Activated CD4-positive, alpha-beta T cell treated with anti-CD3 and anti-CD28 coated beads, Interleukin-2, Interleukin-4, amounts not matched to agents 100 ng/mL and 50 ng/mL, durations not matched to agents 16 hours and 8 hours (primary cell): ENCODE measurements at places on chromosomes 11 and 22.
A peak's percentile ranks its signal among the peaks of the same experiment; 100 is the strongest.

DNA sequence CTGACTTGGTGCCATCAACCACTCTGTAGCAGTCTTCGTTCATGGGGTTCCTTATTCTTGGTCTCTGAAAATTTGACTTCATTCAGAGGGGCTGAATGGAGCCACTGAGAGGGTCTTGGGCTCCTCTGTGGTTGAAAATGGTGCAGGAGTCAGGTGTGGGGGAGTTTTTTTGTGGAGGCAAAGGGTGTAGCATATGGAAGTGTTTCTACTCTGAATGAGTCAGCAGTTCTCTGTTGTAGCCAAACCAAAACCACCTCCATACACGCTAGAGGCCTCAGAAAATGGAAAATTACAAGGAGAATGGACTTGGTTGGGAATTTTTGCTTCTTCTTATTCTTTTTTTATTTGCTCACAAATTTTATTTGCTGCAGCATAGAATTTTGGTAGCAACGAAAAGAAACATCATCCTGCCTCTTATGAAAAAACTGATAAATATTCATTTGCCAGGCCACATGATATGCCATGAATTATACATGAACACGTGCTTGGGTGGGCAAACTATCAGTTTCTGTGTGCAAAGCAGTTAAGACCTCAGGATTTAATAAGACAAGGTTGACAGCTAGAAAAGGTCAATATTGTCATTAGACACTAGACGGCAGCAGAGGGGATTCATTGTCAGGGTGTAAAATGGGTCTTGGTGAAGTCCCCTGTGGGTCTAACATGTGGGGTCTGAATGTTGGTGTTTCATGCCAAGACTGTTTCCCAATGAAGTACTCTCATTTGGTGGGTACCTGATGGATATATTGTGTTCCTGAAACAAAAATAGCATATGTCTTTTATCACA, 111.7 kb downstream of the MYO18B start:
- no peak for DNase-seq

DNA sequence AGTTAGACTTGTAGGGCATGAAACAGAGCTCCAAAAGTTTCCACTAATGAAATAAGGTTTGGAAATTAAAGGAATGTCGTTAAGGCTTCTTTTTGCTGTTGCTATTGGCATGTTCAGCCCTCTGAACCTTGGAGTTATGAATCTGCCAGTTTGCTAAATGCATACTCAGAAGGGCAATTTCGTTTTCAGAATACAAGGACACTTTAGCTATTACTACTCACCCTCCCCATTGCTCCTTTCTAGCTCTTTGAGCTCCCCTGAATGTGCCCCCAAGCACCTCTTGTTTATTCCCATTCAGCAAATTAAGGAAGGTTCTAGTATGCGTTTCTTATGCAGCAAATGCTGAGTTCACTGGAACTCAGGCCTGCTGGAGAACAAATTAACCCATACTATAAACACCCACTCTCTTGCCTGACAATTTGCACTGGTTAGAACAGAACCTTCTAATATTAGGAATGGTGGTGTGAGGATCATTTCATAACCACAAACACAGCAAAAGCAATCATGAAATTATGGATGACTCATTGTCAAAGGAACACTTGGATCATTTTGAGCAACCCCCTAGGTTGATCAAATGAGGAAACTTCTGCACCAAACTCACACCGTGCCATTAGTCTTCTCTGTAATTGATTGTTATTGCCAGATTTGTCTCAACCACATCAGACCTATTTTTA, 26.2 kb upstream of the LIN7C start:
- DNase-seq, result peak; percentile 32

GRCh38 chr11:123577081-123577598, 77.3 kb downstream of the SCN3B start:
- peak; percentile 69 for DNase-seq

DNA sequence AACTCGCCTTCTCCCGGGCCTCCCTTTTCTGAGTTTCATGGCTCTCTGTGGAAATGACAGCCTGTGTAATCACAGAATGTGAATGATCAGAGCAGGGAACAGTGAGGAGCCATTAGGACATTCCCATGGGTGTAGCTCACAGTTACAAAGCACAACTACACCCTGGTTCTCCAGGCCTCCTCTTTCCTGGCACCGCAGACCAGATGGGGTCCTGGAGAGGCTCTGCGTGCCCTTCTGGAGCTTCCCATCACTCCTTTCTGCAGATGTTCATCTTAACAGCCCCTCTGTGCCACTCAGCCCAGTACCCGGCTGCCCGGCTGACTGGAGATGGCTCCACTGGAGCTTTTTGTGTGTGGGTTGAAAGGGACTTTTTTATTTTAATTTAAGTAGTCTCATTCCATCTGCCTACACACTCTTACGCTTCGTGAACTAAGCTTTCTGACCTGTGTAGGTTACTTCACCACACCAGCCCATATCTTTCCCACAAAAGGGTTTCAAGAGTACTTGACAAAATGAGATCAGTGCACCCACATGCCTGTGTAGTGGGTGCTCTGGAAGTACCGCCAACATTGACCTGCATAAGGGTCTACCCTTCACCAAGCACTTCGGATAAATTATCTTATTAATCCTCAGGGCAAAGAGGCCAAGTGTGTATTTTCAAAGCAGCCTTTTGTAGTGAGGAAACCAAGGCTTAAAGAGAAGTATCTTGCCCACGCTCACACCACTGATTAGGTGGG, 29.8 kb downstream of the SREBF2 start:
- peak; percentile 71 for DNase-seq

- DNase-seq, result peak; percentile 61
These were observed 6.1 kb upstream of the CD82 start for GRCh38 chr11:44559207-44559939.

DNA sequence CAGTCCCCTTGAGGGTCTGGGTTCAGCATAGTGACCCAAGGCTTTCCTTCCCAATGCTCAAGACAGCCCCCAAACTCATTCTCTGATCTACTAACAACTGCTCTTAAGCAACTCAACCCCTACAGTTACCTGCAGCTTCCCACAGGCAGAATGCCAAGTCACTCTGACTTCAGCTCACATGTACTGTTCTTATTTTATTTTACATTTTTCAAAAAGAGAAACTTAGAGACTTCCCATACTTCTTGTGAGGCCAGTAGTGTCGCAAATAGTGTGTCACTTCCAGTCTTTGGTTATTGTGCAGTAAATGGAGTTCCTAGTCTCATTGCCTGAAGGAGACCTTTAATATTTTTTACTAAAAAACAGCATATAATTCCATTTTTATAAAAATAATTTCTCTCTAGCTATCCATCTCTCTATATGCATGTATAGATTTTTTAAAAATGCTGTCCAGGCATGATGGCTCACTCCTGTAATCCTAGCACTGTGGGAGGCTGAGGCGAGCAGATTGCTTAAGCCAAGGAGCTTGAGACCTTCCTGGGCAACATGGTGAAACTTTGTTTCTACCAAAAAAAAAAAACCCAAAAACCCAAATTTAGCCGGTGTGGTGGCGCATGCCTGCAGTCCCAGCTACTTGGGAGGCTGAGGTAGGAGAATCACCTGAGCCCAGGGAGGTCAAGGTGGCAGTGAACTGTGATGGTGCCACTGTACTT, 41.8 kb downstream of the ENTHD1 start:
- no peak for DNase-seq

GRCh38 chr11:77027275-77027674, 6.9 kb upstream of the B3GNT6 start:
- no peak for DNase-seq

DNA sequence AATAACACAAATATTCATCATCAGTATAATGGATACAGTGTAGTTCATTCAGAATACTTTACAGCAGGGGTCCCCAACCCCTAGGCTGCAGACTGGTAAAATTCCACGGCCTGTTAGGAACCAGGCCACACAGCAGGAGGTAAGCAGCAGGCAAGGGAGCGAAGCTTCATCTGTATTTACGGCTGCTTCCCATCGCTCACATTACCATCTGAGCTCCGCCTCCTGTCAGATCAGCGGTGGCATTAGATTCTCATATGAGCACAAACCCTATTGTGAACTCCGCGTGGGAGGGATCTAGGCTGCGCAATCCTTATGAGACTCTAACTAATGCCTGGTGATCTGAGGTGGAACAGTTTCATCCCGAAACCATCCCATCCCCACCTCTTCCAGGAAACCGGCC, 125.1 kb downstream of the SERGEF start:
- DNase-seq, result no peak

GRCh38 chr11:63958008-63958407, 16.4 kb upstream of the COX8A start:
- DNase-seq, result no peak

DNA sequence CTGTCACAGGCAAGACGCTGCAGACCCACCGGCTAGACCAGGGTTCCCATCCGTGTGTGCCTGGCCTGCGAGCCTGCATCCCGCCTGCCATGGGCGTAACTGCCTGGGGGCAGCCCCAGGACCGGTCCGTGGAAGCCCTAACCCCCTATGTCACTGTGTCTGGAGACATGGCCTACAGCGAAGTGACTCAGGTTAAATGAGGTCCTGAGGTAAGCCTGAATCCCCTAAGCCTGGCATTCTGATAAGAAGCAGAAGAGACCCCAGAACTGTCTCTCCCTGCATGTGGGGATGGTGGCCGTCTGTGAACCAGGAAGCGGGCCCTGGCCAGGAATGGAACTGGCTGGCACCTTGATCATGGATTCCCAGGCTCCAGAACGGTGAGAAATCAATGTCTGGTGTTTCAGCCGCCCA, 570.1 kb downstream of the BRD1 start:
- DNase-seq, result no peak

DNA sequence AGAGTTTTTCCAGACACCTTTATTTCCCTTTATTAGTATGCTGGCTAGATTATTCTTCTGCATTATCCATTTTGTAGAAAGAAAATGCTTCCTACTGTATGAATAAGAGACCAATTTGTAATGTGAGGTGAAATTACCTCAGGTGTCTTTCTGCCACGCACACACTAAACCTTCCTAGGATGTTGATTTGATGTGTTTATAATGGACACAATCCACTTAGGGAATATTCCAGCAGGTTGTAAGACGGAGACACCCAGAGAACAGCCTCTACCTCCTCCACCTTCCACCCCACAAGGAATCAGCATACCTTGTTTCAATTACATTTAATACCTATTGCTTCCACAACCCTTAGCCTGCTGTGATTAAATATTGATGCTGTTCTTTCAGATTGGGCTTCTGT, 379.1 kb upstream of the KIRREL3 start:
- DNase-seq, result no peak

DNA sequence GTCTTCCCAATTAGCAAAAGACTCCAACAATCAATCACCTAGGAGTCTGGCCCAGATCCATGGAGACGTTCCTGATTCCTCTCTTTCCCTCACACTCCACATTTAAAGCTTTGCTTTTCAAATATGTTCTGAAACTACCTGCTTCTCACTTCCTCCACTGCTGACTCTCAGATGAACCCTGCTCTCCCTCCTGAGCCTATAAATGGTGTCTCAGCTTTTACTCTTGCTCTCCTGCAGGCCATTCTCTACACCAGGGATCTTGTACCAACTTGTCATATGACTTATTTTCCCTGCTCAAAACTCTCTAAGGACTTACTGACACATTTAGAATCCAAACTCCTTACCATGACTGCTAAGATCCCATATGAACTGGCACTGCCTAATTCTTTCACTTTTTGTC, 138.4 kb upstream of the DDI1 start:
- DNase-seq, result no peak

DNA sequence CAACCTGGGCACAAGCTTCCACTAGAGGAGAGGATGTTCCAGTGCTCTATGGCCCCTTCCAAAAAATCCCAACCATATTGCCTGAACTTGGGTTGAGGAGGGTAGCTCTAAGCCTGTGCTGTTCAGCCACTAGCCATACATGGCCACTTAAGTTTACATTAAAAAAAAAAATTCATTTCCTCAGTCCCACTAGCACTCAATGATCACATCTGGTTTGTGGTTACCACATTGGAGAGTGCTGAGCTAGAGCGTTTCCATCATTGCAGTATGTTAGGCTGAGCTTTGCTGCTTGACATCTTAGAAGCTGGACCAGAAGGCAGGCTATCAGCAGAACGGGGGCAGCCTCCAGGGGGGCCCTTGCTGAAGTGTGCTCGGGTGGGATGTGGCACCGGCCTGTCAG, 43.5 kb upstream of the CYP2D6 start:
- peak; percentile 36 for DNase-seq

DNA sequence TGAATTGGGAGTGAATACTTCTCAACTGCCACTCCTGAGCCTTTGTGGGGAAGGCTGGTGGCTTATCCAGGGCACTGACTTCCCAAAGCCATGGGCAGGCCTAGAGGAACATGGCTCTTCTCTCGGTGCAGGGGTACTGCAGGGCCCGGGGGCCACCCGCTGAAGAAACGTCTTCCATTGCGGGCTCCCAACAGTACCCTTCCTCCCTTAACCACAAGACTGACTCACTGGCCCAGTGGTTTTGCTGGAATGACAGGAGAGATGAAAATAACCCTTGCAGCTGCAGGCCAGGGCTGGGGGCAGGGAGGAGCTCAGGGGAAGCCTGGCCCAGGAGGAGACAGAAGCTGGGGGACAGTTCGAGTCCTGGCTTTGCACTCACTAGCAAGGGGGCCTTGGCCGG, 13.5 kb downstream of the TXN2 start:
- DNase-seq, result peak; percentile 24

- no peak for DNase-seq
These were observed 509.5 kb downstream of the KCNA4 start for GRCh38 chr11:29507376-29507775.

DNA sequence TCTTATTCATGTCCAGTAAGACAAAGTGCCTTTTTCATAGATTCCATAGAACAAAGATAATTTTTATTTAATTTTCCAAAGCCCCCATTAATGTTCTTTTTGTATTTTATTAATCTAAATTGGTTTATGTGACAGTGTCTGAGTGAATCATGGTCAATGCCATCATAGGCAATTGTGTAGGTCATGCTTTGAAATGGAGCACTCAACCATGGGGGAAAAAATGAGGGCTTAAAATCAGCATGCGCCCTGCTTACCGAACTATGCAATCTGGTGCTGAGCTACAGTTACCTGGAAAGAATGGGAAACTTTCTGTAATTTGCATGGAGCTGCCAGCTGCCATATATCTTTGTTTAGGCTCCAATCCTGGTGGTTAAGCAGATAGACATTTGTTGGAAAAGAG, 28.4 kb upstream of the RAB38 start:
- DNase-seq, result no peak

DNA sequence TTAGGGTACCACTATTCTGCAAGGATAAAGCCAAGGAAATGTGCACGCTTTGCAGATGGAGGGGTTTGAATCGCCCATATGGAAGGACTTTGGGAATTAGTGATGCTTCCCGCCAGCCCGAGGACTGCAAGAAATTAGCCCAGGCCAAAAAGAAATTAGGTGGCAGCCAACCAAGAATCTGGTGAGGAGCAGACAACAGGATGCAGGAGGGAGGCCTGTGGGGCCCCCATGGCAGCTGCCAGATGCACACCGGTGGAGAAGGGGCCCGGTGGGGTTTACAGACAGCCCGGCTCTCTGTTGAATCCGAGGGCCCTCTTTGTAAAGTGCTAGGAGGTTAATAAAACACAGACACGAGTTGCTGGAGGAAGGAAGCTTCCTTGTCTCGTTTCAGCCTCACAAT, 73.5 kb downstream of the TIMP3 start:
- DNase-seq, result no peak
